ENCODE measurements at places on chromosomes 7 and 10. TPM values are rescaled to one million over a fixed set of nuclear protein-coding genes. Genes with fewer than 3 reads are reported as not detected.
A peak's percentile ranks its signal among the peaks of the same experiment; 100 is the strongest.

DNA sequence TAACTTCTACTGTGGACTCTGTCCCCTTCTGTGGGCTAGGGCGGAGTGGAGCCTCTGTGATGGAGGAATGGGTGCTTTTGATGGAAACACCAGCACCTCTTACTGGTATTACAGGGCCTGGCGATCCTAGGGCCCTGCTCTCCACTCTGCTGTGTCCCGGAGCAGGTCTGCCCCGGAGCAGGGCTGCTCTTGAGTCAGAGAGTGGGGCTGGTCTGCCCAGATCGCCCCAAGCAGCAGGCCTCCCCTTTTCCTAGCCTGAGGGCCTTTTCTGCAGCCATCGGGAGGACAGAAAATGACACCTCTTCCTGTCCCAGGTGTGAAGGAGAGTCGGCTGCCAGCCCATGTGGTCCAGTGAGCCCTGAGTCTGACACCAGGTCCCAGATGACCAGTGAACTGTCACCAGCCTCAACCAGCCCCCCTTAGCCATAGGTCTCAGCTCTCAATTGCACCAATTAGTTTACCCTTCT is 1.4 kb downstream of the ZNF282 start:
- peak overlapping the region; percentile 89 for H3K27ac ChIP-seq
- H3K36me3 ChIP-seq, result peaks cover 23% of the 10 kb centered on the region
- no peak for DNase-seq
- H3K27me3 ChIP-seq, result no peaks in the 10 kb centered on the region

GRCh38 chr10:112448888-112449287 is 1.9 kb downstream of the VTI1A start:
- peaks cover 2% of the 10 kb centered on the region for H3K36me3 ChIP-seq
- H3K4me1 ChIP-seq, result peaks cover 30% of the 10 kb centered on the region
- peak overlapping the region; percentile 70 for H3K27ac ChIP-seq
- H3K4me3 ChIP-seq, result peak overlapping the region; percentile 13
- H3K27me3 ChIP-seq, result no peaks in the 10 kb centered on the region
- DNase-seq, result no peak

Gene SHOC2
- 64.4 TPM for total RNA-seq

Gene PARP12
- total RNA-seq, result 6.8 TPM

DNA sequence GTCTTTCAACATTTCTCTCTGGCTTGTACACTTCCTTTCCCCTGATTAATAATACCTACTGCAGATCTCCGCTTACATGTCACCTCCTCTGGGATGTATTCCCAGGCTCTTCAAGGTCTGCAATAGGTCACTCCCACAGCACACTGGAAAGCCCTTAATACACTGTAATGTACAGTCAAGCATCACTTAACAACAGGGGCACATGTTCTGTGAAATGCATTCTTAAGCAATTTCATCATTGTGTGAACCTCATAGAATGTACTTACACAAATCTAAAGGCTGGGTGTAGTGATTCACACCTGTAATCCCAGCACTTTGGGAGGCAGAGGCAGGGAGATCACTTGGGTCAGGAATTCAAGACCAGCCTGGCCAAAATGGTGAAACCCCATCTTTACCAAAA is 1.9 kb downstream of the COX15 start:
- H3K4me1 ChIP-seq, result peaks cover 18% of the 10 kb centered on the region
- no peak overlapping the region for H3K27ac ChIP-seq
- DNase-seq, result no peak
- H3K36me3 ChIP-seq, result peaks cover 4% of the 10 kb centered on the region

Measured in chondrocyte (in vitro differentiated cells).